H4 (cell line): ENCODE measurements at places on chromosomes 5 and 9. TPM values are rescaled to one million over a fixed set of nuclear protein-coding genes. Genes with fewer than 3 reads are reported as not detected.

The LVRN gene
- not detected in 2 replicates for total RNA-seq

The DELE1 gene
- 37.3 and 57.4 TPM in 2 replicates for total RNA-seq

The GPR150 gene
- total RNA-seq = not detected in 2 replicates

The ADGRD2 gene
- total RNA-seq = not detected in 2 replicates

The BTNL3 gene
- not detected in 2 replicates for total RNA-seq

The DNM1 gene
- total RNA-seq = 19.7 and 20.0 TPM in 2 replicates

The TSSK1B gene
- not detected in 2 replicates for total RNA-seq

The LCN9 gene
- total RNA-seq = not detected in 2 replicates

The IFNA21 gene
- total RNA-seq = 0.15 TPM in 1 of 2 replicates, not detected in the other

The TMEM267 gene
- 16.4 and 17.7 TPM in 2 replicates for total RNA-seq

The TAL2 gene
- total RNA-seq = 0.15 TPM in 1 of 2 replicates, not detected in the other

The IFNA2 gene
- total RNA-seq = not detected in 2 replicates

The NUTM2F gene
- total RNA-seq = not detected in 2 replicates

The PCSK1 gene
- not detected in 2 replicates for total RNA-seq

The CORO2A gene
- total RNA-seq = 2.1 and 3.0 TPM in 2 replicates

The DNAJA1 gene
- total RNA-seq = 158 and 253 TPM in 2 replicates

The MZB1 gene
- total RNA-seq = not detected in 2 replicates

The TUSC1 gene
- 10.2 and 12.4 TPM in 2 replicates for total RNA-seq

The QRFP gene
- not detected in 2 replicates for total RNA-seq

The ACTBL2 gene
- total RNA-seq = 6.7 and 7.0 TPM in 2 replicates

The PTGDS gene
- not detected in 2 replicates for total RNA-seq

The GPX3 gene
- 338 and 380 TPM in 2 replicates for total RNA-seq

The DIMT1 gene
- 41.9 and 49.9 TPM in 2 replicates for total RNA-seq

The PKD2L2 gene
- not detected in 2 replicates for total RNA-seq

The PIP5K1B gene
- 0.72 TPM in 1 of 2 replicates, not detected in the other for total RNA-seq

The BTNL9 gene
- total RNA-seq = 0.15 TPM in 1 of 2 replicates, not detected in the other

The FBP1 gene
- not detected in 2 replicates for total RNA-seq

The MTX3 gene
- total RNA-seq = 6.7 and 10.3 TPM in 2 replicates

The PCDHB5 gene
- total RNA-seq = 1.0 and 1.2 TPM in 2 replicates

The PCDHA8 gene
- total RNA-seq = 0.04 and 0.17 TPM in 2 replicates

The MYO10 gene
- total RNA-seq = 28.7 and 34.7 TPM in 2 replicates

The FOXI1 gene
- total RNA-seq = not detected in 2 replicates

The CD180 gene
- total RNA-seq = not detected in 2 replicates

The NREP gene
- 157 and 187 TPM in 2 replicates for total RNA-seq

The BAAT gene
- not detected in 2 replicates for total RNA-seq

The SPINK1 gene
- not detected in 2 replicates for total RNA-seq

The TNC gene
- 45.0 and 45.9 TPM in 2 replicates for total RNA-seq

The PCDHGA2 gene
- 0.99 and 1.6 TPM in 2 replicates for total RNA-seq

The AP3S1 gene
- total RNA-seq = 136 and 195 TPM in 2 replicates

The C1QTNF3 gene
- total RNA-seq = 0.17 and 0.76 TPM in 2 replicates

The C5orf58 gene
- total RNA-seq = not detected in 2 replicates

The LECT2 gene
- not detected in 2 replicates for total RNA-seq

The RNF224 gene
- total RNA-seq = not detected in 2 replicates

The ENTREP1 gene
- 0.08 TPM in 1 of 2 replicates, not detected in the other for total RNA-seq

The IL13 gene
- not detected in 2 replicates for total RNA-seq

The SLC4A9 gene
- not detected in 2 replicates for total RNA-seq

The ZNF879 gene
- 0.76 and 1.4 TPM in 2 replicates for total RNA-seq

The SLCO4C1 gene
- total RNA-seq = 0.15 TPM in 1 of 2 replicates, not detected in the other

The KCNV2 gene
- total RNA-seq = not detected in 2 replicates
